PC-3 (cell line): ENCODE measurements at places on chromosomes 6 and 20. TPM values are rescaled to one million over a fixed set of nuclear protein-coding genes. Genes with fewer than 3 reads are reported as not detected.

DNA sequence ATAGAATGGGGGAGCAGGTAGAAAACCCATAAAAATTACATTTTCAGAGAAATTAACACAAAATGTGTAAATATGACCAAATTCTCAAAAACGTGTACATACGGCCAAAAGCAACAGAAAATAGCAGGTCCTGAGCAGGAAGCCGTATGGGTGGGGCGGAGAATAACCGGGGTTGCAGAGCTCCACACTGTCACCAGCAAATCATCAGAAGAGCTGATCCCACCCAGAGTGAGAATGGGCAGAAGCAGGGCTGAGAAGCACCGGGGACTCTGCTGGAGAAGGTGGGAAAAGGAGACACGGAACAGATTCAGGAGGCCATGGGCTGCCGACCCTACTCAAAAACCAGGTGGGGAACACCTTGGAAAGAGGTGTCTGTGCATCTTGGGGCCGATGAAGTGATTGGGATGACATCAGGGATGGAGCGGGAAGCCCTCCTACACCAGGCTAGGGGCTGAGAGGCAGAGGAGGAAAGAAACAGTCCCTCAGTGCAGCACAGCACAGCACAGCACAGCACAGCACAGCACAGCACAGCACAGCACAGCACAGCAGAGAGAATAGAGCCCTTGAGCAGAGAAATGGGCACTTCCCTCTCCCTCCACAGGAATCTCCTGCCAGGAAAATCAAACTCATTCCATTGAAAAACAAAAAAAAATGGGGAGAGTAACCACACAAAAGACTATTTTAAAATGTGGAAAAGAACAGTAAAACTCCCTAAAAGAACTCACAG lies 22.3 kb downstream of the STX7 start:
- H3K36me3 ChIP-seq: no peaks in the 10 kb centered on the region
- H3K4me1 ChIP-seq: no peaks in the 10 kb centered on the region
- no peak overlapping the region for H3K4me3 ChIP-seq
- no peak for DNase-seq
- no peak overlapping the region for H3K27ac ChIP-seq
- no peaks in the 10 kb centered on the region for H3K27me3 ChIP-seq

The ME1 gene
- total RNA-seq: 22.3 and 28.0 TPM in 2 replicates

The VSTM2L gene
- total RNA-seq: 45.8 and 56.4 TPM in 2 replicates

DNA sequence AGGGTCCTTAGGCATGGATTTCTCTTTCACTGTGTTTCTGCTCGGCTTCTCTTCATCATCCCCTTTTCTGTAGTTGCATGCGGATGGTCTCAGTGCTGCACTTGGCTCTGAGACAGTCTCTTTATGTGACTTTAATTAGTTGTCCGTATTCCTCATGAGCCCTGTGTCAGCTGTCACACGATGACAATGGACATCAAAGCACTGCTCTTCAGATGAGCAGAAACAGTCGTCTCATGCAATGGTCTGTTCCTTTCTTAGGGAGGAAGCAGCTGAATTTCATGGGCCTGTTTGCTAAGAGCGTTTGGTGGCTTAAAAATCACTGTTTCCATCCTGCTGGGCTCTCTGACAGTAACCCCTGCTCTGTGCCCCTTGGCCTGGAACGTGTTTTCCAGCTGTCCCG lies 64.9 kb downstream of the SYTL3 start:
- H3K4me3 ChIP-seq: no peak overlapping the region
- no peaks in the 10 kb centered on the region for H3K36me3 ChIP-seq
- no peak overlapping the region for H3K27ac ChIP-seq
- H3K4me1 ChIP-seq: no peaks in the 10 kb centered on the region
- no peaks in the 10 kb centered on the region for H3K27me3 ChIP-seq

- H3K4me1 ChIP-seq: no peaks in the 10 kb centered on the region
- peaks cover 31% of the 10 kb centered on the region for H3K27me3 ChIP-seq
- no peaks in the 10 kb centered on the region for H3K36me3 ChIP-seq
- H3K27ac ChIP-seq: no peak overlapping the region
- no peak for DNase-seq
- H3K4me3 ChIP-seq: no peak overlapping the region
These were observed 146.6 kb upstream of the GLP1R start for GRCh38 chr6:38901802-38902522.

The BPIFA1 gene
- total RNA-seq: not detected in 2 replicates

The MBOAT1 gene
- 8.4 and 10.3 TPM in 2 replicates for total RNA-seq

DNA sequence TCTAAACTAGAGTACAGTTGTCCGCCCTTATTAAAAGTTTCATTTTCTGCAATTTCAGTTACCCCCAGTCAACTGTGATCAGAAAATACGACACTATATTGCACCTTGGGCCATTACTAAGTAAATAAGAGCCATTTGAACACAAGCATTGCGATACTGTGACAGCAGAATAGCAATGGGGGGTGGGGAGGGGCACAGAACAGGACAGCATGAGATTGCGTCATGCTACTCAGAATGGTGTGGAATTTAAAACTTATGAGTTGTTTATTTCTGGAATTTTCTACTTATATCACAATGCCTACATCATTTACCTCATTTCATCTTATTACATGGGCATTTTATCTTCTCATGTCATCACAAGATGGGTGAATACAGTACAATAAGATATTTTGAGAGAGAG lies 166.3 kb downstream of the MANEA start:
- no peaks in the 10 kb centered on the region for H3K27me3 ChIP-seq
- no peak for DNase-seq
- no peaks in the 10 kb centered on the region for H3K36me3 ChIP-seq

The SEMG1 gene
- total RNA-seq: not detected in 2 replicates

The PTGIS gene
- total RNA-seq: 0.18 TPM in 1 of 2 replicates, not detected in the other

- no peak overlapping the region for H3K27ac ChIP-seq
- H3K36me3 ChIP-seq: no peaks in the 10 kb centered on the region
- DNase-seq: no peak
- no peaks in the 10 kb centered on the region for H3K4me1 ChIP-seq
- H3K27me3 ChIP-seq: no peaks in the 10 kb centered on the region
These were observed 11.1 kb upstream of the NTSR1 start for GRCh38 chr20:62697468-62697912.

The VAPB gene
- 16.5 and 23.0 TPM in 2 replicates for total RNA-seq

The KCNK16 gene
- total RNA-seq: not detected in 2 replicates

DNA sequence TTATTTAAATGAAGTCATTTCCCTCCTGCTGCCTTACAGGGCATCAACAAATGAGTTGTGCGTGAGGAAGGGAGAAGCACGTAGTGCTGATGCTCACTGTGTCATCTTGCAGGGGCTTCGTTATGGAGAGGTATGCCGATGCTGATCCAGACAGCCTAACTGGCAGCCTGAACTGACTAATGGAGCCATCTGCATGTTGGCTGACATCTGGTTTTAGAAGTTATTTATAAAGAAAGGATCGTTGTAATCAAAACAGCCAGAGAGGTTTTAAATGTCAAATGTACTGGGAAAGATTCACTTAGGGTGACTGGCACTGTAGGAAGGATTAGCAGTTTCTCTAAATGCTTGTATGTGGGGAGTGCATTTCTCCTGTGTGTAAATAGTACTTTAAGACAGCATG lies 54.6 kb downstream of the FARS2 start:
- H3K4me1 ChIP-seq: no peaks in the 10 kb centered on the region
- H3K27me3 ChIP-seq: no peaks in the 10 kb centered on the region

The OPN5 gene
- total RNA-seq: not detected in 2 replicates

The MMP24 gene
- 0.52 and 0.91 TPM in 2 replicates for total RNA-seq

The DPPA5 gene
- not detected in 2 replicates for total RNA-seq

The C6orf163 gene
- total RNA-seq: 0.62 and 0.69 TPM in 2 replicates

GRCh38 chr6:15461127-15461944 lies 201.5 kb downstream of the DTNBP1 start:
- no peaks in the 10 kb centered on the region for H3K27me3 ChIP-seq
- no peak overlapping the region for H3K4me3 ChIP-seq
- no peaks in the 10 kb centered on the region for H3K36me3 ChIP-seq
- H3K4me1 ChIP-seq: peaks cover 46% of the 10 kb centered on the region
